ENCODE measurements at places on chromosomes 16 and 17.

- no peak for DNase-seq
Observed at GRCh38 chr17:79608624-79608959, 2.3 kb downstream of the RBFOX3 start.

DNA sequence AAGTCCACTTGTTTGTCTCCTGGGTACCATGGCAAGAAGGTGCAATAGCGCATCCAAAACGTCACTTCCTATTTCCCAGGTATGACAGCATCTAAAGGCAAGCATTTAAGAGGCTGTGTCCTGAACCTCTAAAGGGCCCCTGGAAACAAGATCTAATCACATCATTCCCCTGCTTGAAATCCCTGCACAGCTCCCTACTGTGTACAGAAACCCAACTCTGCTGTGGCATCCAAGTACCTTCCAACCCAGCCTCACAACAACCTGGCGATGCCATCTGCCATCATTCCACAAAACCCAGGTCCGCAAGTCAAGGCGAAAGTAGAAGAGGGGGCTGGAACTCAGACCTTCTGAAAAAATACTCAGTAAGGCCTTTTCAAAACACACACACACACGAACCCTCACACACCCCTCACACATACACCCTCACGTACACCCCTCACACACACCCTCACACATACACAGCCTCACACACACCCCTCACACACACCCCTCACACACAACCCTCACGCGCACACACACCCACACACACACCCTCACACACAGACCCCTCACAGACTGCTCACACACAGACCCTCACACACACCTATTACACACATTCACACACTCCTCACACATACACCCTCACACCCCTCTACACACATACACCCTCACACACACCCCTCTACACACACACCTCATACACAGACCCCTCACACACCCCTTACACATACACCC, 24.5 kb downstream of the C17orf67 start:
- no peak for DNase-seq

GRCh38 chr16:53632526-53632925, 71.1 kb downstream of the RPGRIP1L start:
- DNase-seq: no peak

DNA sequence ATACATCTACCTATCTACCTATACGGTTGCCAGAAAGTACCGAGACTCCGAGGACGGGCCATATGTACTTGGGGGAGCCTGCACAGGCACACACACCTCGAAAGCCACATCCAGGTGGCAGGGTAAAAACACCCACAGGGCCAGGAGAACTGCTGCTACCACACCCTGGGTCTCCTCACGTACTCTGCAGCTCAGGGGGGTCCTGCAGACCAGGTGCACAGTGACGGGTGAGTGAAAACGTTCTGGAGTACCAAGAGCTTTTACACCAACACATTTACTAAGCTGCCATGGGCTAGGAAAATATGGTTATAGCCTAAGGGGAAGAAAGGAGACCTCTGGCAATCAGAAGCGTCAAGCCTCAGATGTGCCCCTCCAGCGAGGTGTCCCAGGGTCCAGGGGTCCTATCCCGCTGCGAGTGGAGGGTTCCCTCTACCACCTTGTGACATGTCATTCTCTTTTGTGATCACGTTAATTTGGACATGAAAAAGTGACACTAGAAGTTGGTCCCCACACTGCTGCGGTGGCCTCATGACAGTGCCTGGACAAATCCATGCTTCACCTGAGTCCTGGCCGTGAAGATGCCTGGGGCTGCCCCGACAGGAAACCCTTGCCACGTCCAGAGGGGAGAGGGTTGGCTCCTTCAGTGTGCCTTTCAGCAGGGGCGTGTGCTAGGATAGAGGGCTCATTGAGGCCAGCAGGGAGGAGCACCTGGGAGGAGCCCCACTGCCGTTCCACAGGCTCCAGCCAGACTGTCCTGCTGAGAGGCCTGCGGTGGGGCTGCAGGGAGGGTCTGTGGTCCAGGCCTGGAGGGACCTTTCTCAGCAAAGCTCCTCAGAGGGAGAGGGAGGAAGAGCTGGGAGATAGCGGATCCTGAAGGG, 1.8 kb downstream of the CANT1 start:
- no peak for DNase-seq

DNA sequence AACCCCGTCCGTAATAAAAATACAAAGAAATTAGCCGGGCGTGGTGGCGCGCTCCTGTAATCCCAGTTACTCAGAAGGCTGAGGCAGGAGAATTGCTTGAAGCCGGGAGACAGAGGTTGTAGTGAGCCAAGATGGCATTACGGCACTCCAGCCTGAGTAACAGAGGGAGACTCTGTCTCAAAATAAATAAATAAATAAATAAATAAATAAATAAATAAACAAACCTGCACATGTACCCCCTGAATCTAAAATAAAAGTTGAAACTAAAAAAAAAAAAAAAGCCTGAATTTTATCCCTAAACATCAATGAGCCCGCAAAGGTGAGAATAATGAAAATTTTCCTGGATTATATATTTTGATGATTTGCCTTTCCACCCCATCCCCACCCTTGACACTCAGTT, 124.7 kb downstream of the CDH11 start:
- DNase-seq: no peak
